ENCODE measurements at places on chromosomes 4 and X.

GRCh38 chrX:71650333-71650969 lies 16.9 kb upstream of the LOC101059915 start:
- DNase-seq = no peak

DNA sequence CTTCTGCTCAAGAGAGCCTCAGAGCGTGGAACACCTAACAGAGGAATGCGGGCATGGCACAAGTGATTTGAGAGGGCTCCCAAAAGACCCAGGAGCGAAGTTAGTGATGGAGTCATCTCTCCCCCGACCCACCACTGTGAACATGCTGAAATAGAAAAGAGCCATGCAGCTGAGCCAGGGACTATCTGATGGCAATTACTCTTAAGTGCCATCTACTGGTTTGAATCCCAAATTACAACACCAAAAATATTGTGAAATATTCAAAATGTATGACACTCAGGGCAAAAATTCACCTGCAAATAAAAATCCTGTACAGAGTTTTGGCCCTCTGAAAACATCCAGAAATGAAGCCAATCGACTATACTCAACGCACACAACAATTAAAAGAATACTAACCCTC lies 2038.9 kb upstream of the ADGRL3 start:
- DNase-seq = no peak

DNA sequence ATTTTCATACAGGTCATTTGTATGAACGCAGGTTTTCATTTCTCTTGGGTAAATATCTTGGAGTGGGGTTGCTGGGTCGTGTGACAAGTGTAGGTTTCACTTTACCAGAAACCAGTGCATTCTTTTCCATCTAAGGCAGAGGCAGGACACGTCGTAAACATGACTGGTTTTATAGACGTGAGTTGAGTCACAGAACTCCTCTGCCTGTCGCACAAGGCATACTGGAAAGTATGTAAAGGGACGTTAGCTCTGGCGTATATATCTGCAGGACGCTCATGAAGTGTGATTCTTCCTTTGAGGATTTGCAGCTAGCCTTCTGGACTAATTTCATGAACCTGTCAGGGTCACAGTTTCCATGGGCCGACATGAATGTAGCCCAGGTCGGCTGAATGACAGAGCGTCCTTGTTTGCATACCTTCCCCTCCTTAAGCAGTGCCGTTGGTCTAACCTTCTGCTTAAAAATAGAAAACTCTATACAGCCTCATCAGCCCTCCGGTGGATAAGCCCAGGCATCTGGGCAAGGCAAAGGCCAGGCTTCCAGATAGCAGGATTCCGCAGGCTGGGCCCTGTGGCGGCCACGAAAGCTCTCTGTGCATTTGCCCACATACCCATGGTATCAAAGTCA lies 106.0 kb downstream of the GPR143 start:
- no peak for DNase-seq

GRCh38 chr4:124961138-124961750 lies 248.7 kb upstream of the ANKRD50 start:
- DNase-seq = no peak

DNA sequence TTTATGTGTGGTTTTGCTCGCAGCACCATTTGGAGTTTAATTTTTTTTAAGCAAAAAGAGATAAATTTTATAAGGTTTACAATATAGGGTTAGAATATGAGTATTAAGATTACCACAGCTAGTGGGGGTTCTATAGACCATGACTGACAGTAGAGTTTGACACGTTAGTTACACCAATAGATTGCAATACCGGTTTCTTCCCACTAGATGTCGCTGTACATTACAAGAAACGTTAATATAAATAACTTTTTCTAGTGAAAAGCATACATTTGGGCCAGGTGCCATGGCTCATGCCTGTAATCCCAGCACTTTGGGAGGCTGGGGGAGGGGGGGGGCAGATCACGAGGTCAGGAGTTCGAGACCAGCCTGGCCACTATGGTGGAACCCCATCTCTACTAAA lies 433.6 kb downstream of the MAGEB5 start:
- no peak for DNase-seq

GRCh38 chrX:1524874-1525582 lies 12.0 kb downstream of the P2RY8 start:
- DNase-seq = no peak

GRCh38 chr4:35965300-35965699 lies 279.0 kb downstream of the ARAP2 start:
- DNase-seq = no peak

Data from activated CD8-positive, alpha-beta memory T cell treated with anti-CD3 and anti-CD28 coated beads for 1 hour (primary cell).